Activated CD8-positive, alpha-beta memory T cell treated with anti-CD3 and anti-CD28 coated beads, Interleukin-2, amount 10 ng/mL, durations not matched to agents 7 days and 5 days (primary cell): ENCODE measurements at places on chromosomes 5 and 9. TPM values are rescaled to one million over a fixed set of nuclear protein-coding genes. Genes with fewer than 3 reads are reported as not detected.
A peak's percentile ranks its signal among the peaks of the same experiment; 100 is the strongest.

The RNF208 gene
- 2.9 TPM for total RNA-seq

The SLC45A2 gene
- not detected for total RNA-seq

The OTP gene
- 0.05 TPM for total RNA-seq

The CMYA5 gene
- 0.21 TPM for total RNA-seq

The BICD2 gene
- total RNA-seq, result 26.4 TPM

The SH3TC2 gene
- not detected for total RNA-seq

DNA sequence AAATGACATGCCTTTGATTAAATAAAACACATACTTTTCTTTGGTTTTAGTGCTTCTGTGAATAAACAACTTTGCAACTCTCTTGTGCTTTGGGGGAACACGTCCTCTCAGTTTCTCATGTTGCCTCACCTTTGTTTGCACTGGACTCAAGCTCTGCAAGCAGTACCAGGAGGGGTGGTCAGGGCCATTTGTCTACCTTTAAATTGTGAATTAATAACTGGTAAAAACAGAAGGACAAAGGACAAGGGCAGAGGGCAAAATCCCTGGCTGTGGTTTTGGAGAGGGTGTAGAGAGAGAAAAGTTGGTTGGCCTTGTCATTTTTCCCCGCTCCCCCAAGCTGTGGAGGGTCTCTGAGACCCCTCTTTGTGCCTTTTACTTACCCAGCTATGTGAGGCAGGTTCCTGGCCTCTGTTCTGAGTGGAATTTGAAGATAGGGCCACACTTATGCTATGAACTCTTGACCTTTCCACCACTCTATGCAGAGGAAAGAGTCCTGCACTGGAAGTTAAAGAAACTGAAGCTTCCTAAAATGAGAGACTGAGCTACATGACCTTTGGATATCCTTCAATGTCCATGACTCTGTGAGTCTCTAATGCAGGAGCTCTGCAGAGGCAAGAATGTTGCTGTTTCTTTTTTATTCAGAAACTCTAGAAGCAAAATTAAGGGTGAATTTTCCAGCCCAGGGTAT is 55.1 kb upstream of the MOCS2 start:
- no peak overlapping the region for H3K4me3 ChIP-seq
- no peak overlapping the region for H3K27ac ChIP-seq
- H3K27me3 ChIP-seq, result peaks cover 43% of the 10 kb centered on the region
- DNase-seq, result no peak

GRCh38 chr5:172542651-172543131 is 88.4 kb upstream of the SH3PXD2B start:
- H3K4me3 ChIP-seq, result no peak overlapping the region
- DNase-seq, result peak; percentile 14
- no peak overlapping the region for H3K27ac ChIP-seq
- H3K4me1 ChIP-seq, result no peaks in the 10 kb centered on the region

DNA sequence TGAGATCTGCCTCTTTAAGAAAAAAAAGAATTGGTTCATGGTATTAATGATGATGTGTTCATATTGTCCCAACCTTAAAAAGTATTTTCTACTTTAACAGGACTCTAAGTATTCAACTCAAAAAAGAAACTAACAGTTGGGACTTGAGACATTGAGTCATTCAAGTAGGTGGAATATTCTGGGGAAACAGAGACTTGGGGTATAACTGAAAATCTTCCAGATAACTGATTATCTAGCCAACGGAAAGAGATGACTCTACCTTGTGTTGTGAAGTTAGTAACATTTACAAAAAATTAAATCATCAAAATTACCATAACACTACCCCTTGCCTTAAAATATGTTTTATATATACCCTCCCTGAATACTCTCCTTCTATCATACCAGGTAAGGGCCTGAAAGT is 19.1 kb downstream of the OXCT1 start:
- peaks cover 24% of the 10 kb centered on the region for H3K4me1 ChIP-seq
- peaks cover 55% of the 10 kb centered on the region for H3K36me3 ChIP-seq
- no peak for DNase-seq
- H3K4me3 ChIP-seq, result no peak overlapping the region
- H3K27ac ChIP-seq, result peak overlapping the region; percentile 18
- no peaks in the 10 kb centered on the region for H3K27me3 ChIP-seq

DNA sequence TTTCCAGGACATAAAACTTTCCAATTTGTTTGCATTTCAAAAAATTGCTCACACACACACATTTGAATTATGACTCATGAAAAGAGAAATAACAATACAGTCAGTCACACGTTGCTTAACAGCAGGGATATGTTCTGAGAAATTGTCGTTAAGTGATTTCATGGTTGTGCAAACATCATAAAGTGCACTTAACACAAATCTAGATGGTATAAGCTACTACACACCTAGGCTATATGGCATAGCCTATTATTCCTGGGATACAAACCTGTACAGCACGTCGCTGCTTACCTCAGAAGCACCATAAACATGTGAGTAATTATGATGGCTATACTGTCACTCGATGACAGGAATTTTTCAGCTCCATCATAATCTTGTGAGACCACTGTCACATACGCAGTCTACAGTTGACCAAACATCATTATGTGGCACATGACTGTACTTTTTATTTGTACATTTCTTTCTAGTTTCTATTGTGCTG is 378.2 kb downstream of the ACTL7B start:
- no peak overlapping the region for H3K27ac ChIP-seq
- DNase-seq, result no peak
- no peak overlapping the region for H3K4me3 ChIP-seq

DNA sequence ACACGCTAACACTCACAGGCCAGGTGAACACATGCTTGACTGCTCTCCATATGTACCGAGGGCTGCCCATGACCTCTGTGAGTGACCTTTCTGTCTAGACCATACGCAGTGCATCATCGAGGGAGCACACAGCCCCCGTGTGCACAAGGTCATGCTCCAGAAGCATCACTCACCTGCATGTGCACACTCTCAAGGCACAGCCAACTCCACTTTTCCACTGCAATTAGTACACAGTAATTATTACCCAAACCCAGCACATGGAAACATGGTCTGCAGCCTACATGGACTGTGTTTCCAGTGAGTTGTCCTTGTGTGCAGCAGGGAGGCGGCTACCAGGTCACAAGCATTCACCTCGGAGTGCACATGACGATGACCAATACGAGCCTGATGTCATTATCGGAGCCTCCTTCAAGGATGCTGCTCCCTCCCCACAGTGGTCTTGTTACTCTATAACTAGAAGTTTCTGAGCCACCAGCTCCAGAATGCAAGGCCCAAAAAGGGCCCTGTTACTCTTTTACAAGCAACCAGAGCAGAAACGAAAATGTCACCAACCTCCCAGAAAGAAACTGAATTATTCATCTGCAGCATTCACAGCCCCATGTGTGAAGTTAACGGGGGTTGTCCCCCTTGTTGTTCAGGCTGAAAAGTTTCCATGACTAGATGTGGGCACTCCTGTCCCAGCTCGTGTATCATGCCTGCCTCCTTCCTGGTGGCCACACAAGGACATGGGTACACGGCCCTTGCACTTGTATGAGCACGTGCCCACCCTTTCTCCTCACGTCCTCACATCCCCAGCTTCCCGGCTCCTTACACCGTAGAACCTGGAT is 31.2 kb downstream of the SEMA4D start:
- H3K4me1 ChIP-seq, result peaks cover 98% of the 10 kb centered on the region
- peaks cover 79% of the 10 kb centered on the region for H3K36me3 ChIP-seq
- DNase-seq, result peak; percentile 68
- peak overlapping the region; percentile 87 for H3K27ac ChIP-seq

- H3K36me3 ChIP-seq, result no peaks in the 10 kb centered on the region
- no peaks in the 10 kb centered on the region for H3K4me1 ChIP-seq
- no peak overlapping the region for H3K4me3 ChIP-seq
- DNase-seq, result no peak
- H3K27me3 ChIP-seq, result no peaks in the 10 kb centered on the region
Observed at GRCh38 chr9:12726795-12727194, 33.6 kb downstream of the TYRP1 start.

GRCh38 chr9:26800322-26800721 is 92.3 kb downstream of the CAAP1 start:
- H3K36me3 ChIP-seq, result no peaks in the 10 kb centered on the region
- no peak overlapping the region for H3K27ac ChIP-seq
- H3K4me3 ChIP-seq, result no peak overlapping the region
- H3K4me1 ChIP-seq, result no peaks in the 10 kb centered on the region

GRCh38 chr5:95712347-95712958 is 18.7 kb upstream of the RHOBTB3 start:
- H3K36me3 ChIP-seq, result no peaks in the 10 kb centered on the region
- peaks cover 12% of the 10 kb centered on the region for H3K4me1 ChIP-seq
- peaks cover 11% of the 10 kb centered on the region for H3K27me3 ChIP-seq
- DNase-seq, result no peak
- no peak overlapping the region for H3K4me3 ChIP-seq

DNA sequence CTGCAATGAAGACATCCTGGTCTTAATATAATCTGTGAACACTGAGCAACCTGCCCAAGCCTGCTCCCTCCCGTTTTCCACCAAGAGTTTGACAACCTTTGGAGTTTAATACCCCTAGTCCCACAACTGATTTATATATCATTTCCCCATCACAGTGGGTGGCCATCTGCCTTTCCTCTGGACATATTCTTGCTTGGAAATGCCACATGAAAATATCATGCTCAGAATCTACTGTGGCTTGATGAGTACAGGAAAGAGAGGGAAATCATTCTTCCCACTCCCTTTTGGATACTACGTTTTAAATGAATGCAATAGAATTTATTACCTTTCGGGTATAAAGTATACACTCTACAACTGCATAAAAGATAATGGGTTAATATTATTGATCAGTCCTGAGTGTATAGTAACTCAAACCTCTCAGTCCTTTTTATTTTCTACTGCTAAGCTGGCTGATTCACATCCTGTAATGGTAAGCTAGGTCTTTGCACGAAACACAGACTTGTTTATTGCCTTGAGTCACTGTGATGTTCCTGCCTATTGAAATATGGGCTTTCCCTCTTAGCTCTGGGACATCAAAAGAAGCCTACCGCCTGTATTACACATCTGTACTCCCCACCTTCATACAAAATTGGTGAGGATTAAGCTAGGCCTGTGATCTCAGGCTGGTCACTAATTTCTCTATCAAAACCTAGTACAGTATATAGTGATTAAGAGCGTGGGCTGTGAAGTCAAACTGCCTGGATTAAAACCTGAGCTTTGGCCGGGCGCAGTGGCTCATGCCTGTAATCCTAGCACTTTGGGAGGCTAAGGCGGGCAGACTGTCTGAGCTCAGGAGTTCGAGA is 67.6 kb upstream of the NR5A1 start:
- no peak overlapping the region for H3K4me3 ChIP-seq
- no peak for DNase-seq
- no peak overlapping the region for H3K27ac ChIP-seq
- H3K36me3 ChIP-seq, result no peaks in the 10 kb centered on the region
- peaks cover 2% of the 10 kb centered on the region for H3K4me1 ChIP-seq
- H3K27me3 ChIP-seq, result peaks cover 42% of the 10 kb centered on the region

DNA sequence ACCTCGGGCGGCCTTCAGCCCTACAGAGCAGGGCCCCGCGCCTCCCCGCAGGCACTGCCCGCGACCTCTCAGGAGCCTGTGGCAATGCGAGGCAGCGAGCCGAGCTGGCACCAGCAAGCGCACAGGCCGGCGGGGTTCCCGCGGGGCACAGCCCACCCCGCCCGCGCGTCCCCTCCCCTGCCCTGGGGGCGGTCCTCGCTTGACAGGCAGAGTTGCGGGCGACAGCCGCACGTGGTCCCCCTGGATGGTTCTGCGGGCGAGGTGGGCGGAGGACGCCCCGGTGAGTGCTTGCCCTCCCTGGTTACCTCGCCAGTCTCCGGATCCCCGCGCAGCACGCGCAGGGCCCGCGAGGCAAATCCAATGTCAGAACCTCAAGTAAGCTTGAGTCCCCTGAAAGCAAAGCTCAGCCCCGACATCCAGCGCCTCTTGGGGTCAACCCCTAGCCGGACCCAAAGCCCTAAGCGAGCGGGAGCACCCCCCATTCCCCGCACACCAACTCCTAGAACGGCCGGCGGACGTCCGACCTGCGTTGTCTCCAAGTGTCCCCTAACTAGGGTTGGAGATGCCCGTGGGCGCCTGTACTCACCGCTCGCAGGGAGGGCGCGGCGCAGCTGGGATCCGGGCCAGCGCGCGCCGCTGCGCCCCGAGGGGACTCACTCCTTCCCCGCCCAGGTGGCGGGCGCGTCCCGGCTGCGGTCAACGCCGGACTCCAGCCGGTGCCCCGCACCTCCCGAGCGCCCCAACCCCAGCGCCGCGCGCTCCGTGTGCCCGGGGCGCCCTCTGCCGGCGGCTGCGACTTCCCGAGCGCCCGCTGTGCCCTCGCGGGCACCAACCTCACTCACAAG is at the start of gene DRD1:
DRD1 (minus strand) TSS at position 123 of the 845 bp plus-strand sequence. CDS start 1,083 bp downstream, outside the sequence.
- H3K27ac ChIP-seq, result no peak within 1 kb of the TSS
- H3K36me3 ChIP-seq, result no peaks in the 10 kb centered on the region
- peaks cover 81% of the 10 kb centered on the region for H3K27me3 ChIP-seq
- H3K4me1 ChIP-seq, result peaks cover 1% of the 10 kb centered on the region

DNA sequence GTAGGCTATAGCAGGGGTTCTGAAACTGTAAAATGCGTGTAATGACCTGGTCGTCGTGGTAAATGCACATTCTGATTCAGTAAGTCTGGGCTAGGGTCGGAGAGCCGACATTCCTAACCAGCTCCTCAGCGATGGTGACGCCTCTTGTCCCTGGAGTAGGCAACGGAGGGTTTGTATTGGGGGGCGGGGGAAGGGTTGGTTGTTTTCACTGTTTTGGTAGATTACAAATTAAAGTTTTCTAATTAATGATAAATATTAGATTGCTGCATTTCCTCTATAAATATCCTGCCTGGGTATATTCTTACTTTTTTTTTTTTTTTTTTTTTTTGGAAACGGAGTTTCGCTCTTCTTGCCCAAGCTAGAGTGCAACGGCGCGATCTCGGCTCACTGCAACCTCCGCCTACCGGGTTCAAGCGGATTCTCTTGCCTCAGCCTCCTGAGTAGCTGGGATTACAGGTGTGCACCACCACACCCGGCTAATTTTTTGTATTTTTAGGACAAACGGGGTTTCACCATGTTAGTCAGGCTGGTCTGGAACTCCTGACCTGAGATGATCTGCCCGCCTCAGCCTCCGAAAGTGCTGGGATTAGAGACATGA is 566 bp upstream of the ALDH7A1 start:
- H3K4me3 ChIP-seq, result peak overlapping the region; percentile 66
- DNase-seq, result peak; percentile 8
- peaks cover 18% of the 10 kb centered on the region for H3K4me1 ChIP-seq
- no peak overlapping the region for H3K27ac ChIP-seq
- H3K36me3 ChIP-seq, result peaks cover 1% of the 10 kb centered on the region
- H3K27me3 ChIP-seq, result peaks cover 35% of the 10 kb centered on the region

DNA sequence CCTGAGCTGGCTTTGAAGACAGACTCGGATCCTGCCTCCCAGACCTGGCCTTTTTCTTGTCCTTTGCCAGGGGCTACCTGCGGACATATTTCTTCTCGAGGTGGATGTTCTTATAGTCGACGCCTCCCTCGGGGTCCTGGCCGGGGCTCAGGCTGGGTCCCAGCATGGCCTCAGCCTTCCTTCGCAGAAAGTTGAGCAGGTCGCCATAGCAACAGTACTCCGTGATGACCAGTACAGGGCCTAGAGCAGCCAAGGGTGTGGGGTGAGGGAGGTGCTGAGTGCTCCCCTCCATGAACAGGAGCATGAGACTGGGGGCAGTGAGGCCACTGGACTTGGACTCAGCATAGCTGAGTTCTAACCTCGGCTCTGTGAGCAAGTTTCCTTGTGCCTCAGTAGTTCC is 26.7 kb downstream of the CSF1R start:
- no peak overlapping the region for H3K4me3 ChIP-seq
- no peak for DNase-seq
- H3K36me3 ChIP-seq, result no peaks in the 10 kb centered on the region
- peaks cover 8% of the 10 kb centered on the region for H3K27me3 ChIP-seq
- H3K4me1 ChIP-seq, result peaks cover 12% of the 10 kb centered on the region
